ENCODE measurements at places on chromosomes 2 and 18. TPM values are rescaled to one million over a fixed set of nuclear protein-coding genes. Genes with fewer than 3 reads are reported as not detected.

DNA sequence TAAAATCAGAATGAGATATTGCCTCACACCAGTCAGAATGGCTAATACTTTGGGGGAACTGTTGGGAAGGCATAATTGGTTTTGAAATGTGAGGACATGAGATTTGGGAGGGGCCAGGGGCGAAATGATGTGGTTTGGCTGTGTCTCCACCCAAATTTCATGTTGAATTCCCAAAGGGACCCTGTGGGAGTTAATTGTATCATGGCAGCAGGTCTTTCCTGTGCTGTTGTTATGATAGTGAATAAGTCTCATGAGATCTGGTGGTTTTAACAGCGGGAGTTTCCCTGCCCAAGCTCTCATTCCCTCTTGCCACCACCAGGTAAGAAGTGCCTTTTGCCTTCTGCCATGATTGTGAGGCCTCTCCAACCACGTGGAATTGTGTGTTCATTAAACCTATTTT, 59.6 kb downstream of the CSRNP3 start:
- DNase-seq: no peak

DNA sequence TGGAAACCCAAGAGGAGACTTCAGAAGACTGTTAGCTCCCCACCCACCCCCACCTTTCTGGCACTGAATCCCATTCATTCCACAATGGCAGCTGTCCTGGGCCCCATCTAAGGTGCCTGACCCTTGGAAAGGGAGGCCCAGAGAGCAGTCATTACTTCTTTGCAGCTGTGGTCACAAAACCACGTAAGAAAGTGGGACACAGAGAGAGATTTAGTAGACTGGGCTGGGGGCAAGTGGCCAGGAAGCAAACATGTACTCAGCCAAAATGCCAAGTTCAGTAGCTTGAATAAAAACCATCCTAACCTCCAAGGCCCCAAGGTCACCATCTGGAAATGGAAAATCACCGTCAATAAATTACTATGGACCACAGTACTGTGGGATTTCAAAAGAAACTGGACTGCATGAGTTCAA, 381.4 kb downstream of the TNS1 start:
- DNase-seq: peak; percentile 69

GRCh38 chr18:41721103-41721790, 233.8 kb upstream of the PIK3C3 start:
- no peak for DNase-seq

- DNase-seq: peak; percentile 18
These were observed 194.7 kb downstream of the RND3 start for GRCh38 chr2:150292807-150293206.

LYPD6 gene
- total RNA-seq: 16.1 TPM
